Stomach (tissue), 19 donors: ENCODE measurements at places on chromosomes 3 and 15. TPM values are rescaled to one million over a fixed set of nuclear protein-coding genes. Genes with fewer than 3 reads are reported as not detected.

GRCh38 chr3:113147681-113148261 is 63.6 kb upstream of the BOC start:
- DNase-seq, result peak; percentile 85

GRCh38 chr15:78757636-78757905 is 53.7 kb downstream of the ADAMTS7 start:
- no peak for DNase-seq

- DNase-seq, result peak; percentile 13
Measured at GRCh38 chr3:24907106-24907505, 412.5 kb upstream of the THRB start.

DNA sequence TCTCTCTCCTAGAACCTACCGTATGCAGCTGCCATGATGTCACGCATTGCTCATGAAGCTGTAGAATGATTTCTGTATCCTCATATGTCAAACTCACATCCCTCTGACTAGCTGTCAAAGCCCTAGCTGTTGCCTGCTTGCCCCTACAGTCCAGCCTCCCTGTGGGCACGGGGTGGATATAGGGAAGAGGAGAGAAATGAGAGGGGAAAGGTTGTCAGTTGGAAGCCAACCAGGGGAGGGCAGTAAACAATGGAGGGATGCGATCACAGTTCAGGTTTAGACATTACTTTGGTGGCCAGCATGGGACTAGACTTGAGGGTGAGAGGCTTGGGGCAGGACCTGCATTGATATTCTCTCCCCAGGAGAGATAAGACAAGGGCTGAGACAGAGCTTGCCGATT is 1.7 kb upstream of the HDGFL3 start:
- DNase-seq, result no peak

DNA sequence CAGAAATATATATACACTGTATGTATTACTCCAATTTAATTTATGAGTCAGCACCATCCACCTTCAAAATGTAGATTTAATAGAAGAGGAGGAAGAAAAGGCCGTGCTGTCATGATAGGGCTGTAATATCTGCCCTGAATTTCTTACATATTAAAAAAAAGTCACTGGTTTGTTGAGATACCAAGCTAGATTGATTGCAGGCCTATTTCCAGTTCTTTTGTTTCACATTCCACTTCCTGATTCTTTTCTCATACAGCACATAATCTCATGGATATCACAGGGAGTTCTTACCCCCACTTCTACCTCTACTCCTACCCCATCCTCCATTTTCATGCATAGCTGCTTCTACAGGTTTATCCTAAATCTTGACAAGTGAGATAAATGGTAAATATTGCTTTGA is 290.3 kb downstream of the ZBTB20 start:
- no peak for DNase-seq

- DNase-seq, result peak; percentile 43
Measured at GRCh38 chr15:97521381-97522285, 438.9 kb upstream of the ARRDC4 start.

DNA sequence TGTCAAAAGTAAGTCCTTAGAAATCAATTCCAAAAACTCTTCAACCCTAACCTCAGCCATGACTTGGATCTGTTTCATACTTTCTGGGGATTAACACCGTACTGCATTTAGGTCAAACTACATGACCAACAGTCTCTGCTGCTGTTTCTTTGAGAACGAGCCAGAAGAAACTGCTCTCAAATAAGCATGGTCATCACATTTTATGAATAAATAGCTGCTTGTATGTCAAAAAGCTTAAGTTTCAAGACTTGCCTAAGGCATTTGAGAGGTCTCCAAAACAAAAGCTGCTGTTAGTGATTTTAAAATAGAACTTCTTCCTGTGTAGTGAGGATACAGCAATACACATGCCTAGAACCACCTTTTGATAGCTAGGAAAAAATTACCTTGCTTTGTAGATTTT is 166.3 kb upstream of the CHRM5 start:
- peak; percentile 15 for DNase-seq

DNA sequence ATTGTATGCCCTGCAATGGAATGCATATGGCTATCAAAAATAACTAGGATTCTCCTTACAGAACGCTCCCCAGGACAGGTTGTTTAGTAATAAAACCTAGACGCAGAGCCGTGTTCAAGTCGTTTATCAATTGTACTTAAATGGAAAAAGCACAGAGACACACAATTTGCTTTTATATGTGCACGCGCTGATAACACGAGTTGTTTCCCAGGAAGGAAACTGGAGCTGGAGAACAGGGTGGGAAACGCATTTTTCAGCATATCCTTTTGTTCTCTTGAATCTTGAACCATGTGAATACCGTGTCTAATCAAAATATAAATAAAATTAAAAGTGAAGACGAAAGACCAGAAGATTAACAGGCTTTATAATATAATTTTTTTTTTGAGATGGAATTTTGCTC is 3.6 kb upstream of the ANPEP start:
- DNase-seq, result no peak

Gene NTRK3
- 1.0 TPM for total RNA-seq

Gene KLHL24
- 186 TPM for total RNA-seq

Gene CTXN2
- total RNA-seq, result not detected

Gene MITF
- 22.7 TPM for total RNA-seq

Gene PLSCR2
- not detected for total RNA-seq

Gene QTRT2
- 13.0 TPM for total RNA-seq
